ENCODE measurements at places on chromosomes 5 and 9.

- DNase-seq = no peak
Observed at GRCh38 chr5:139755892-139756671, 39.5 kb upstream of the PSD2 start.

- no peak for DNase-seq
Observed at GRCh38 chr5:147169399-147169798, 65.4 kb upstream of the STK32A start.

DNA sequence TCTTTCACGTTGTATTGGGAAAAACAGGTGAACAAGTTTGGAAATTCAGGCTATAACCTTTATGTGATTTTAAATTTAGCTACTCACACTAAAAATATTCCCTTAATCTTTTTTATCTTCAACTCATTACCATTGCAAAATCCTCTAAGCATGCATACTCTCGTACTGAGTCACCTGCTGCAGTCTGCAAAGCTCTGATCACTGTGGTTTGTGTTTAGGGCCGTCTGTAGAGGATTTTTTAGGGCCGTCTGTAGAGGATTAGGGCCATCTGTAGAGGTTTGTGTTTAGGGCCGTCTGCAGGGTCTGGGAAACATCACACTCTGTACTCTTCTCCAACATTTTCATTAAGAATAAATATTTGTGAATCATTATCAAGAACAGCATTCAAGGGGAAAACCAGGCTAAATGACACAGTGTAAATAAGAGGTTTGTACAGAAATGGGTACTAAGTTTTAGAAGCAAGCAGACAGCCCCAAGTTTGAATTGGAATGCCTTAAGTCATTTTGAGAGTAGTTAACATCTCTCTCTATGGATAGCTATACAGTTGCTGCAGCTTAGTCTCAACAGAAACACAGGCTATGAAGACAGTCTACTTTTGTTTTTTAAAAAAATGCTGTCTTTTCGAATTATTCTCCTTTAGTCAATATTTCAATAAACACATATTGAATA, 155.0 kb upstream of the TSLP start:
- DNase-seq = peak; percentile 88

- DNase-seq = no peak
Observed at GRCh38 chr9:130340011-130340410, 74.5 kb downstream of the HMCN2 start.

DNA sequence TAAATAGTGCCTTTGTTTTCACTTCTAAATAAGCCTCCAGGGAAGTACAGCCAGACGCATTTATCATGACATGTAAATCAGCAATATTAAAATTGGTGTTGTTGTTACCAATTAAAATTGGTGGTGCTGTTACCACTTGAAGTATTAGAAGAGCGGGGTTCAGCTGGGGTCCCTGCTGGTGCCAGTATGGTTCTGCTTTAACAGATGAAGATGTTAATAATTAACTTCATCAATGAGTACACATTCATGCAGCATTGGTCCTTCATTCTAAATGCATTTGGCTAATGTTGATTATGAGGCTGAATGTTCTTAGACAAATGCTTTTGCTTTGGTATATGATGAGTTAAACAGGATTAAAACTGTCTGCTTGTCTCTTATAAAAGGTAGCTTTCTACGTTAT, 67.6 kb upstream of the TMC1 start:
- DNase-seq = no peak
